Activated CD4-positive, CD25-positive, alpha-beta regulatory T cell (primary cell): ENCODE measurements at places on chromosomes 16 and 17.

DNA sequence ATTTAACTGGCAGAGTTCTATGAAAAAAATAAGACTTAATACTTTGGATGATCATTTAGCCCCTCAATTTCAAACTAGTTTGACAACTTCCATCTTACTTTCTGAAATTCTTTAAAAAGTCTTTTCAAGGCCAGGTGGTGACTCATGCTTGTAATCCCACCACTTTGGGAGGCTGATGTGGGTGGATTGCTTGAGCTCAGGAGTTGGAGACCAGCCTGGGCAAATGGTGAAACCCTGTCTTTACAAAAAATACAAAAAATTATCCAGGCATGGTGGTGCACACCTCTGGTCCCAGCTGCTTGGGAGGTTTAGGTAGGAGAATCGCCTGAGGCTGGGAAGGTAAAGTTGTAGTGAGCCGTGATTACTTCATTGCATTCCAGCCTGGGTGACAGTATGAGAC is 154.4 kb downstream of the TANC2 start:
- DNase-seq = no peak

DNA sequence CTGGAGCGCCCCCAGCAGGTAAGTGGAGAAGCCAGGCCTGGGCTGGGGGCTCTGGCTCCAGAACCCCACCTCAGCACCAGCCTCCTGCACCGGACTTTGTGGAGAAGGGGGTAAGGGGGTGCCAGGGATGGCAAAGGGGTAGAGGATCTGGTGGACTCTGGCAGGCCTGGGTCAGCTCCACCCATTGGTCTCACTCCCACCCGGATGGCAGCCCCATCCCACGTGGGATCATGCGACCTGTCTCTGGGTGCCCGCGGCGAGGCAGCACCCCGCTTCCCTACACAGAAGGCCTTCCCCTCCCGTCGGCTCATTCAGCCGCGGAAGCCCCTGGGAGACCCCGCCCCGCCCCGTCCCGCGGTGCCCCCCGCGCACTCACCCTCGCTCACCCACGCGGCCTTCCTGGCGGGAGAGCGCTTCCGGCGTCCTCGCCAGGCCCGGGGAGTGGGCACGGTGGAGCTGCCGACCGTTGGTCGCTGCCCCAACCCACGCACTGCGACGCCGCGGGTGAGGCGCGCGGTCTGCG is 498 bp upstream of the PLEKHG4 start:
- peak; percentile 42 for DNase-seq

DNA sequence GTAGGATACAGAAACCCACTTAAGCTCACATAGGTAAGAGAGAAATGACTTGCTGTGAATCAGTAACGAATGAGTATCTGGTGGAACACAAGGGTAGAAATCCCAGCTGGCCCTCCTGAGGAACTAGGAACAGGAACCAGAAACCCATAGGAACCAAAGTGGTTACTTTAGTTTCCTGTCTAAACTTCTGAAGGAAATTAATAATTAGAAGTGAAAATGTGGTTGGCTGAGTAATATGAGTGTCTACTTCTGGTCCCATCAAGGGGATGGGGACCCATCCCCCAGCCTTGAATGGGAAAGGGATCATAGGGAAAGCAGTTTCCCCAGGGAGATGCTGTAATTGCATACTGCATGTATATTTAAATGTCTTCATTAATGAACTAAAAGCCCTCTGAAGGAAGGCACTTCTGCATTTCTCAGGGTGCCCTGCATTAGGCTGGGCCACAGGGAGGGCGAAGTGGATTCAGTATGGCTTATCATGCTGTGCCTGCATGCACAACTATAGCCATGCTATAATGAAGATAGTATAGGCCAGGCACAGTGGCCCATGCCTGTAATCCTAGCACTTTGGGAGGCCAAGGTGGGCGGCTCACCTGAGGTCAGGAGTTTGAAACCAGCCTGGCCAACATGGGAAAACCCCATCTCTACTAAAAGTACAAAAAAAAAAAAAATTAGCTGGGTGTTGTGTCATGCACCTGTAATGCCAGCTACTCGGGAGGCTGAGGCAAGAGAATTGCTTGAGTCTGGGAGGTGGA is 45.6 kb downstream of the CYB5B start:
- no peak for DNase-seq

- DNase-seq = no peak
These were observed 3.3 kb downstream of the ALOX12B start for GRCh38 chr17:8084250-8084649.

GRCh38 chr17:31722251-31723056 is 136.6 kb downstream of the COPRS start:
- DNase-seq = no peak

GRCh38 chr17:67680445-67681224 is 37.1 kb upstream of the NOL11 start:
- no peak for DNase-seq

- DNase-seq = no peak
These were observed 2.4 kb downstream of the CCL18 start for GRCh38 chr17:36066365-36066985.

GRCh38 chr17:74002241-74002640 is 201.2 kb upstream of the RPL38 start:
- no peak for DNase-seq

GRCh38 chr16:89004209-89004831 is 27.3 kb upstream of the CBFA2T3 start:
- no peak for DNase-seq

GRCh38 chr17:7486181-7486580 is 2.0 kb downstream of the POLR2A start:
- no peak for DNase-seq

GRCh38 chr17:27384726-27385125 is 71.5 kb upstream of the KSR1 start:
- DNase-seq = no peak

DNA sequence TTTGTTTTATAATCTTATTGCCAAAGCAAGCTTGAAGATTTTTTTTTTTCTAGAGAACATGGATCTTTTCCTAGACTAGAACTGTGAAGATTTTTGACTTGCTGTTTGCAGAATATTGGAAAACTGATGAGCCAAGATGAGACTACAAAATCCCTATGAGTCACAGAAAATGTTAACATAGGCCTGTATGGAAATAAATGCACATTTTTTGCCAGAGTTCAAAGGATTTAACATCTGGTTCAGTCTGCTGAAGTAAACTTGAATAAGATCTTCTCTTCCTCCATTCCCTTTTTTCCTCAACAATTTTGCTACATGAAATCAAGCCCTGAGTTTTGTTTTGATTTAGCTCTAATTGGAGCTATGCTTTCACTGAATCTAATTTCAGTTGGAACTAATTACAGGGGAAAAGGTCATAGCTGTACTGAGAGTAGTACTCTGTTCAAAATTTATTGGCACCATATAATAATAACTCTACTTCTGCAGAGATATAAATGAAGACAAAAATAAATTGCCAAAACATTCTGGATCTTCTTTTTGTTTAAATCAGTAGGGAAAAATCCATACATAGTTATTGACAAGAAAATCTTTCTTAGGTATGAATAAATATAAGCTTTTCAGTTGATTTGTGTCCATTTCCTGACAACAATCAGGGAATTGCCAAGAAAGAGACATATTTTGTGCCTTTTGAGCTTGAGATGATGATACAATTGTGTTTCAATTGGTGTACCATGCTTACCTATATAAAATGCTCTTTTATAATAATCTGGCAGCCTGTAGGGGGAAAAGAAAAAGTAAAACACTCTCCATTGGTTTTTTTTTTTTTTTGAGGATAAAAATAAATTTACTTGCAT is 387.5 kb upstream of the GOT2 start:
- DNase-seq = no peak

- DNase-seq = no peak
These were observed 19.7 kb upstream of the SLC4A1 start for GRCh38 chr17:44287651-44288050.

DNA sequence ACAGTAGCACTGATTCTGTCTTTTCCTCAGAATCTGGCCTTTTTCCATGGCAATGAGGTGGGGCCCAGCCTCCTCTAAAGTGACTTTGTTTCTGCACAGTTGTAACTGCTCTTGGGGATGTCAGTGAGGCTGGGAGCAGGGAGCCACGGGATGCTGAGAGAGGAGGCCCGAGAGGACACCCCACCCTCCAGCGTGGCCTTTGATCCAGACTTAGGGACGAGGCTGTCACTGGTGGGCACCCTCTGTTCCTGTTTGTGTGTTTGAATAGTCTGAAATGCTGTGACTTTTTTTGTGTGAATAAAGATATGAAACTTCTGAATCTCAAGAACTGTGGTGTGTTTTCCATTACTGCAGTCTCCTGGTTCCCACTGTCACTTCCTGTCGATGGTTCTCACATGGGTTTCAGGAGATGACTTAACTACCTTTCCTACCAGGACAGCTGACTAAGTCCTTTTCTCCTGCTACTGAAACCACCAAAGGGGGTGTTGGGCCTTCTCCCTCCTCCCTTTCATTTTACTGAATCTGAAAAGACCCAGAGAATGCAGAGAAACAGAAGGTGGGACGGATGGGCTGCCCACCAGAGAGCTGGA is 18.6 kb downstream of the KCTD2 start:
- DNase-seq = no peak

DNA sequence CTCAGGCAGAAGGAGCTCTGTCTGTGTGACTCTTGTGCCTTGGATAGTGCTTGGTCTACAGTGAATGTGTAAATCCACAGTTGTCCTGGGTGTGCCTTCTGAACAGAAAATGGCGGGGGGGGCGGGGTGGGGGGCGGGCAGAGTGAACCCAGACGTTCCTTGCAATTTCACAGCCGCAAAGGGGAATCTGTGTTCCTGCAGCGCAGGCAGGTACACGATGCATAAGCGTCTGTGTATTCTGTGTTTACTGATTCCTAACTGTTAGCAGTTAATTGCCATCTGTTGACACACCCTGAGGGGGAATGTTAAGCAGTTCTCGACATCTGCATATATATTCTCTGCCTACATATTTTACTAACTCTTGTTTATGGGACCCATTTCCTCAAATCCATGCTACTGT is 123.5 kb upstream of the ZFHX3 start:
- no peak for DNase-seq

- no peak for DNase-seq
These were observed 56.3 kb upstream of the SMIM36 start for GRCh38 chr17:55567240-55568214.

- DNase-seq = no peak
These were observed 14.6 kb downstream of the SLC46A1 start for GRCh38 chr17:28391401-28391800.

GRCh38 chr17:2511462-2512369 is at the start of gene METTL16:
METTL16 (minus strand) TSS chr17:2511888; CDS start chr17:2502331, 9,557 bp downstream.
- peak; percentile 92 for DNase-seq

DNA sequence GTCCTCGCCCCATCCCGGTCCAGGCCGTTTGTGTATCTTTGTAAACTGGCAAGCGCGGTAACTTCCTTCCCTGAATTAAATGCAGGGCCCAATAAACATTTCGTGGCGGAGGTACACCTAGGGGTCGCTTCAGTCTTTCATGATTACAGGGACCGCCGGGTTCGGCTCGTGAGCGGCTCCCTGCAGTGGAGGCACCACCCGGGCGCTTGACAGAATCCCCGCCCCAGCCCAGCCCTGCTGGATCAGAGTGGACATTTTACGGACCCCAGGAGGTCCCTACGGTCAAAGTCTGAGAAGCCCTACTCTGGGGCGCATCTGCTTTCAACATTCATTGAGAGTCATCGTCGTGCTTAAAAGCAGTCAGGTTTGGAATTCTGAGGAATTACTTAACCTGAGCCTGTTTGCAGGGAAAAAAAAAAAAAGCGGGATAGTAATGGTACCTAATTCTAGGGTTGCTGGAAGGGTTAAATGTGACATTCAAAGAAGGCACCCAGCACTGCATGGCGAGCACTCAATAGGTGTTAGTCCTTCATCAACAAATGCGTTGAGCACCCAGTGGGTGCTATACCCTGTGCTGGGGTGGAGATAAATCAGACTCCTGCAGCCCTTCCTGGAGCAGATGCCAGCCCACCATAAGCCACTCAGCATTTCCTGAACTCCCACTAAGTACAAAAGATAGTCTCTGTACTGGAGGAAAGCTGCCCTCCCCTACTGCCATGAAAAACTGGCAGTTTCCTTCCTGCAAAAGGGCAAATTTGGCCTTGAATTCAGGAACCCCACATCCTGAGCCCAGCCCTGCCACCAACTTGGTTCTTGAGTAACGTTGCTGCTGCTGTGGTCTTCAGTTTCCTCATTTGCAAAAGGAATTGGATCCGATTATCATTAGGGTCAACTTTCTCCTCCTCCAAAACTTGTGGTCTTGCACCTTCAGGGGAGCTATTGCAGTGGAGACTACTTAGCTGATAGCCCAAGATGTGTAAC is 658 bp upstream of the DUSP3 start:
- DNase-seq = no peak

DNA sequence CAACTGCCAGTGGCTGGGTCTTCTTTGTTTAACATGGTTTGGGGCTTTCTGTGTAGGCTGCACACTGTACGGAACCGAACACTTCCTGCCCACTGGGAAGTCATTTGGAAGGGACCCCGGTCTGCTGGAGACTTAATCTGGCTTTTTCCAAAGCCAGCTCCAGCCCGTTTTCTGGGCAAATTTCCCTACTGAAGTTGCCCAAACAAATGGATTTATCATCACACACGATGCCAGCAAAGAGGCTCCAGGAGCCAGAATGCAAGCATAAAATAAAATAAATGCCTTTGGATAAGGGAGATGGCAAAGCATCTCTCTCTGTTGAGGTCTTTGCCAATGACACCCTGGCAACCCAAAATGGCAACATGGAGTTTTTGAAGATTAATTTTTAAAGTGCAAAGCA is 259.9 kb upstream of the IRX3 start:
- DNase-seq = no peak

DNA sequence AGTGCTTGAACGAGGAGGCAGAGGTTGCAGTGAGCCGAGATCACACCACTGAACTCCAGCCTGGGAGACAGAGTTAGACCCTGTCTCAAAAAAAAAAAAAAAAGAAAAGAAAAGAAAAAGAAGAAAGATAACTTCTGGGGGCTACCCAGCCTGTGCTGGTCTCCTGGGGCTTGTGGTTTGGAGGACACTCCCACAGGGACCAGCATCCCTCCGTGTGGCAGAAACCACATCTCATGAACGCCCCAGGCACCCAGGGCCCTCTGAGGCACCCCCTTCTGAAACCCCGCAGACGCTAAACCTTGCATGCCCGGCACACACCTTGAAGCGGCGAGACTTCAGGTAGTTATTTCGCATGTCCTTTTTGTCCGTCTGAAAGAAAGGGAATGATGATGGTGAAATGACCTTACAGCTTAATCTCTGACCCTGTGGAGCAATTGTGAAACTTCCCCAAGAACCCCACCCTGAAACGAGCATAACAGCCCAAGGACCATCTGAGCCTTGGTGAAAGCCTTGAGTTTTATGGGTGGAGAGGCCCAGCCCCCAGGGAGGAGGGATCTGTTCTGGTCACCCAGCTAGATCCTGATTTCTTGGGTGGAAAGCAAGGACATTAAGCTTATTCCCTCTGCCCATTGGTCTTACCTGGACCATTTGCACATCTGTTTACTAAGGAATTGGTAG is 55.0 kb downstream of the CNGB1 start:
- no peak for DNase-seq

- no peak for DNase-seq
These were observed 12.2 kb upstream of the CPD start for GRCh38 chr17:30366536-30366935.

- no peak for DNase-seq
These were observed 208.0 kb downstream of the FOXL1 start for GRCh38 chr16:86786338-86786737.

GRCh38 chr17:17831208-17832031 is 5.4 kb downstream of the SREBF1 start:
- DNase-seq = no peak

- no peak for DNase-seq
These were observed 49.1 kb upstream of the PMFBP1 start for GRCh38 chr16:72220875-72221629.
